Activated CD4-positive, alpha-beta T cell treated with anti-CD3 and anti-CD28 coated beads, Interleukin-2, amount 50 U/mL, for 4 hours (primary cell): ENCODE measurements at places on chromosomes 2 and 18.

GRCh38 chr18:11953113-11953512 lies 28.2 kb upstream of the IMPA2 start:
- DNase-seq, result no peak

- DNase-seq, result no peak
Observed at GRCh38 chr2:96524482-96525210, 11.9 kb upstream of the ARID5A start.

DNA sequence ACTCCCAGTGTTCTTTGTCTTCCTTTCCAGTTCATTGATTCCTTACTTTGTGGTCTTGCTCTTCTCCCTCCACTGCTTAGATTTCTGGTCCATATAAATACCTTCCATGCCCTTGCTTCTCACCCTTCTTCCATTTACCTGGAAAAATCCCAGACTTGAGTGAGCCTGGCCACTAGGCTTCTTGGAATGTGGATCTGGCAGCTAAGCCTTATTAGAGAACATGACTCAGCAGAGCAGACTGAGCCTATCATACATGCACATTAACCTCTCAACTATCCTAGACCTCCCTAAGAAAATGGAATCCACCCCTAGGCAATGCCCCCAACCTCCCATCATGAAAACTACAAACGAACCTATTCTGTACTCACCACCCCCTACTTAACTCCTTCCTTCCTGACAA lies 127.7 kb downstream of the RHBDD1 start:
- no peak for DNase-seq

DNA sequence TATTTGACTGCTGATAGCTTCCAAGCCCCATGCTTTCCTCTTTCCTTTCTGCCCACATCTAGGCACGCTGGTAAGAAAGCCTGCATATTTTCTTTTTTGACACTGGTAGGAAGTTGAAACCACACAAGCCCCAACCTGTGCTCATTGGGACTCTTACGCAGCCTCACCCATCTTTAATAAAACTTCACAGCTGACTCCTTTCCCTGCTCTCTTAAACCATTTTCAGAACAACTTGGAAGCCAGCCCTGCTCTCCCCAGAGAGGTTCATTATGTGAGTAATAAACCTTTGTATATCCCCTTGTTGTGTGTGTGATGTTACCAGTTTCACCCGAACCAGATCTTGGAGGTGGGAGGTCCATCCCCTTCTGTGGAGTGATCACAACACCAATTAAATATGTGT lies 268.4 kb downstream of the GPD2 start:
- no peak for DNase-seq

DNA sequence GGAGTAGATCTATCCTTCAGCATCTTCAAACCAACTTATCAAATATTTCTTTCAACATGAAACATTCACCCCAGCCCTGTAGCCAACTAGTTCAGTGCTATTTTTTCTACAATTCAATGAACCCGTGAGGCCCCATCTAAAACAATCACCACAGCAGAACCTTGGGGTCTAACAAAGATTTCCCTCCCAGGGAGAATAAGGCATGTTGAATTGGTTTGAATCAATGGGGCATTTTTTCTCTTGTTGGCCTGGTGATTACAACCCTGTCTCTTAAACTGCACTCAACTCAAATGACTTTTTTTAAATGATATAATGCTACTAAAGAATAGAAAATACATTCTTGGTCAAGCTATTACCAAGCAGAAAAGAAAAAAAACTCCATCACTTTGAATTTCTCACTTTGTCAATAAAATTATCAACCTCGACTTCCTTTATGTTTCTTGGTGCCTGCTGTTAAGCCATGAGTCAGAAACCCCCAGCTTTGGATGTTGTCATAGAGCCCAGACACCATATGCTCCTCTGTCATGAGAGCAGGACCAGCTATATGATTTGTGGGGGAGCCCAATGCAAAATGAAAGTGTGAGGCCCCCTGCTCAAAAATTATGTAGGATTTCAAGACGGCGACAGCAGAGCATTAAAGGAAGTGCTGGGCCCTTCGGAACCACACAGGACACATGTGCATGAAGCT lies 282.4 kb downstream of the MEIS1 start:
- no peak for DNase-seq

DNA sequence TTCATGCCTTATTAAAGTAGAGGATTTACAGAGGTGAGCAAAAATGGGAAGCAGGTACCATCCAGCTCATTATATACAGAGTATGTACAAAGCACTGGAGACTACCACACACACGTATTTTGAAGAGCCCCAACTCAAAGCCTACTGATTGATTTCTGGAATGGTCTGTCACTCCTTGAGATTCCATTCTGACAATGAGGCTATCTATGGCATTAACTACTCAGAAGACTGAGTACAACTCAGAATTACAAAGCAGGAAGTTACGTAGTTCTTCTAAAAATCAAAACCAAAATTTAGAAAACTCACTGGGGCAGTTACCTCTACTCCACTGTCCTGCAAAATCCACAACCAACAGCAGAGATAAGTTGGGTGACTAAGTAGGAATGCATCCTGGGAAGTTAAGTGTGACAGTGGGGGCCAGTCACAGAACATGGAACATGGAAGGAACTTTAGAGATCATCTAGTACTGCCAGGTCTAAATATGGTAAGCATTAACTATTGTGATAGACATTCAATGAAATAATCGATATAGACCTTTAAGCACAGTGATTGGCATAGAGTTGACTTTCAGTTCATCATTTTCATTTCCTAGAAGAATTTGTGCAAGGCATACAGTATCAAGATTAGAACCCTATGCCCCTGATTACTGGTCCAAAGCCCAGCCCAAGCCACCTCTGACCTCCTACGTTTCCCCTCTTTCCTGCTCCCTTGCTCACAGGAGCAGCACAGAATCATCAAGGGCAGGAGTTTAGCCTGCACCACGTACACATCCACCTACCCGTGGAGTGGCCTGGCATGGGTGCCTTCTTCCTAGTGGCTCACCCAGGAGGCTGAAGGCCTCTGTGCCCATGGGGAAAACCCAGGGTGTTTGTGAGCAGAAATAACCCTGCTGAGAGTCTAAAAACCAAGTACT lies 80.1 kb upstream of the FOSL2 start:
- DNase-seq, result no peak

GRCh38 chr2:222623756-222624309 lies 32.1 kb downstream of the FARSB start:
- no peak for DNase-seq

GRCh38 chr2:140841141-140841540 lies 1289.7 kb downstream of the LRP1B start:
- no peak for DNase-seq
